ENCODE measurements at places on chromosomes 13 and 19.

- DNase-seq = no peak
Measured at GRCh38 chr19:11179716-11180297, 17.5 kb downstream of the KANK2 start.

- no peak for DNase-seq
Measured at GRCh38 chr19:40503320-40503695, 36.5 kb downstream of the SPTBN4 start.

DNA sequence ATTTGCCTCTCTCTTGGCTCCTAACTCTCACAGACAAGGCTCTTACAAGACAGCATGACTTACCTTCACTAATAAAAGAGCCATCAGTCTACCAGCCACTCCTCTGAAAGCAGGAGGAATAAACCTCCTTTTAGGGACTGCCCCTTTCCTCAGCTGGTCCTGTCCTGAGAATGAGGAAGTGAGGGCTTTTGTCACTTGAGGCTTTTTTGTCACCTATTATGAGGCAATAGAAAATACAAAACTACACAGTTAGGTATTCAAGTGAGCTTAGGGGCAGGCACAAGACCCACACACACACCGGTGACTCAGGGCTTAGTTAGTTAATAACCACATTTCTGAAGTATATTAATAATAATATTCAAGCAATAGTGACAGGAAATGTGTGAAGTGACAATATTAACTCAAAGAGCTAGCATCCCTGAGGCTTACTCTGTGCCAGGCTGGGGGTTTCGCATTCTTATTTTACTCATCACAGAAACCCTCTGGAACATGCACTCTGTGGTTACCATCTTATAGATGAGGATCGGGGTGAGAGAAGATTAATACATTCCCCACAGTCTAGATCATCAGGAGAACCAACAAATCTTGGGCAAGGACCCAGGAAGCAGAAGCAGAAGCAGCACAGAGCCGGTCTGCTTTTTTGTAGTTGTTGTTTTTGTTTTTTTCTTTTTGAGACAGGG is 379.9 kb downstream of the LIG4 start:
- no peak for DNase-seq

- no peak for DNase-seq
Measured at GRCh38 chr13:106275446-106276032, 259.9 kb downstream of the EFNB2 start.

DNA sequence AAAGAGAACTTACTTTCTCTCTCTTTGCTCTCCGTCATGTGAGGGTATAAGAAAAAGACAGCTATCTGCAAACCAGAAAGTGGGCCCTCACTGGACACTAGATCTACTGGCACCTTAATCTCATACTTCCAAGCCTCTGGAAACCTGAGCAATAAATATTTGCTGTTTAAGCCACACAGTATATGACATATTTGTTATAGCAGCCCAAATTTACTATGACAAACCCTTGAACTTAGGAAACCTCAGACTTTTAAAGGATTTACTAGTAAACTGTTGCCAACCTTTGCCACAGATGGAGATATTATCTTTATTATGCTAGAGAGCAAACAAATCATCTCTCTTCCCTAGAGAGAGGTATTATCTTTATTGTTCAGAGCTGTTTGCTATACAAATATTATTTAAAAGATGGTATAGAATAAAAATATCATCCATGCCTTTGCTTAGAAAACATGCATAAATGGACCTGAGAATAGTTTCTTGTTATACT is 1446.1 kb downstream of the SLITRK1 start:
- DNase-seq = no peak

DNA sequence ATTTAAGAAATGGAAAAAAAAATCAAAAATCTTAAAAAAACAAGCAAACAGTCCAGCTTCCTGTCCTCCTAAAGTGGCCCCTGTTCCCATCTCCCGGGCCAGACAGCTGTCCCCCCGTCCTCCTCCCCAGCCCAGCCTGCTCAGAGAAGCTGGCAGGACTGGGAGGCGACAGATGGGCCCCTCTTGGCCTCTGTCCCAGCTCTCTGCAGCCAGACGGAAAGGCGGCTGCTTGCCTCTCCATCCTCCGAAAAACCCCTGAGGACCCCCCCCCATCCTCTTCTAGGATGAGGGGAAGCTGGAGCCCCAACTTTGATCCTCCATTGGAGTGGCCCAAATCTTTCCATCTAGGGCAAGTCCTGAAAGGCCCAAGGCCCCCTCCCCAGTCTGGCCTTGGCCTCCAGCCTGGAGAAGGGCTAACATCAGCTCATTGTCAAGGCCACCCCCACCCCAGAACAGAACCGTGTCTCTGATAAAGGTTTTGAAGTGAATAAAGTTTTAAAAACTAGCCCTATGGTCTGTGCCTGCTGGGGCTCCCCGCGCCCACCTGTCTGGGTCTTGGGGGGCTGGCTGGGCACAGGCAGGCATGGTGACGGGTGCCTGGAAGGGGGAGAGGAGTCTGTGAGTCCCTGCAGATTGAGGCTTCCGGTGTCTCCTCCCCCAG is 3.8 kb downstream of the GADD45GIP1 start:
- DNase-seq = no peak

DNA sequence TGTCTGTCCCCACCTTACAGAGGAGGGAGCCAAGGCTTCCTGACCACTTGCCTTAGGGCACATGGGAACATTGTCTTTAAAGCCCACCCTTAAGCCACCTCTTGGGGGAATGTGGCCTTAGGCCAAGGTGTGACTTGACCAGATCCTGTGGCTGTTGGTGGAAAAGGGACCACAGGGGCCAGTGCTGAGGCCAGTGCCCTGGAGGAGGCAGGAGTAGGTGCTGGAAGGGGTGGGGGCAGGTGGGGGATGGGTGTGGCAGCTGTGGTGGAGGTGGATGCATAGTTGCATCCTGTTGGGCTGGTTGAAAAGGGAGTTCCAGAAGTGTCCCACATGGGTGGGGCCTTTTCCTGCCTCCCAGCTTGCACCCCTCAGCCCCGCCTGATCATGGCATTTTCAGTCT is 44.8 kb downstream of the DNM2 start:
- no peak for DNase-seq

DNA sequence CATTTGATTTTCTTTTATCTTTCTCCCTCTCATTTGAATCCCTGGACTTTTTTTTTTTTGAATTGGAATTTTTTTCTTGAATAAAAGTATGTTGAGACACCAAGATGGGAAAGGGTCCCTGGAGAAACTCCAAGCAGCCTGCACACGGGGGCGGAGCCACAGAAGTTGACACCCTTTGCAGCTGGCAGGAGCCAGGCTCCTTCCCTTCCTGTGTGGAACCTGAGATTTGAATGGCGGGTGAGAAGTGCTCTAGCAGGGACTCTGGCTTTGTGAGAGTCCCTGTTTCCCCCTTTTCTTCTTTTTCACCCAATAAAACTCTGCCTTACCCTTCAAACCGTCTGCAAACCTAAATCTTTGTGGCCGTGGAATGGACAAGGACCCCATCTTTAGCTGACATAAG is 1381.0 kb upstream of the MIR17HG start:
- no peak for DNase-seq

- no peak for DNase-seq
Measured at GRCh38 chr19:15116856-15117255, 9.7 kb downstream of the SYDE1 start.

DNA sequence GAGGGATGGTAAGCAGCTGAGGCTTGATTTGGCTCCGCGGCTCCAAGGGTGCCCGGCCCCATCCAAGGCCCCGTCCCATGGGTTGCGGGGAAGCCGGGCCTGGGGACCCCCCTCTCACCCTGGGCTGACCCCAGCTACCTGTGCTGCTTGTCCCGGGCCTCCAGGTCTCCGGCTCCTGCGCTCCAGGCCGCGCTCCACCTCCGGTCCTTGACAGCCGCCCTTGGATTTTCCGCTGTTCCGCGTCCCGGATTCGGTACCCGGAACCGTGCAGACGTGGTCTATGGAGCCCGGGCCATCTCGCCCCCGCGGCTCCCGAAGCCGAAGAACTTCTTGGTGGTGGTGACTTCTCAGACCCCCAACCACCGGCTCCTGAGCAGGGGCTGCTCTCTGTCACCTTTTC is 48.3 kb upstream of the C1QTNF9B start:
- DNase-seq = no peak

- no peak for DNase-seq
Measured at GRCh38 chr13:30841154-30841553, 64.9 kb upstream of the MEDAG start.

GRCh38 chr19:944171-944567 is 18.3 kb downstream of the ARID3A start:
- DNase-seq = peak; percentile 74

DNA sequence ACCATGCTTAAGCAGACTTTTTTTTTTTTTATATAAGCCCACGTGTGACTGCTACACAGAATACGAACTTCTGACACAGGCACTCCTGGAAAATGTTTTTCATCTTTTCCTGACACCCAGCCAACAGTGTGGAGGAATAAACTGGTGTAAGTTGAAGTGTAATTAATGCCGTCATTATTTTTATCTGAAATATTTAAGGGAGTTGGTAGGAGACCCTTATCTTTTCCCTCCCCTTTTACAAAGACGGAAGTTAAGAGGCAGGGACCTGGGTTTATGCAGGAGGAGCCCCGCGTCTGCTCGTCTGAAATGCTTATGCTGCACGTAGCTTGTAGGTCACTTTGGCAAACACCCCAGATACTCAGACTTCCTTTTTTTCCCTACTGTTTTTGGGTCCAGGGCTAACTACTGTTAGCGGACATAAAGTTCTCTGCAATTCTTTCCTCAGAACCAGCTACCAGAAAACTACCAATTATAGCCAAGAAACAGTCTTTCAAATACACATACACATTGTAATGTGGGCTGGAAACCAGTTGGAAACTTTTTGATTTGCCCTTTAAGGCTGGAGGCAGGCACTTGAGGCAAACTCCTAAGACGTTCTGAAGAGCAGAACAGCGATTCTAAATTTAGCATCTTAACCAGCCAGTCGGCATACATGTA is 50.8 kb downstream of the EFNB2 start:
- peak; percentile 53 for DNase-seq

GRCh38 chr19:33887891-33888290 is 91.2 kb downstream of the KCTD15 start:
- no peak for DNase-seq

DNA sequence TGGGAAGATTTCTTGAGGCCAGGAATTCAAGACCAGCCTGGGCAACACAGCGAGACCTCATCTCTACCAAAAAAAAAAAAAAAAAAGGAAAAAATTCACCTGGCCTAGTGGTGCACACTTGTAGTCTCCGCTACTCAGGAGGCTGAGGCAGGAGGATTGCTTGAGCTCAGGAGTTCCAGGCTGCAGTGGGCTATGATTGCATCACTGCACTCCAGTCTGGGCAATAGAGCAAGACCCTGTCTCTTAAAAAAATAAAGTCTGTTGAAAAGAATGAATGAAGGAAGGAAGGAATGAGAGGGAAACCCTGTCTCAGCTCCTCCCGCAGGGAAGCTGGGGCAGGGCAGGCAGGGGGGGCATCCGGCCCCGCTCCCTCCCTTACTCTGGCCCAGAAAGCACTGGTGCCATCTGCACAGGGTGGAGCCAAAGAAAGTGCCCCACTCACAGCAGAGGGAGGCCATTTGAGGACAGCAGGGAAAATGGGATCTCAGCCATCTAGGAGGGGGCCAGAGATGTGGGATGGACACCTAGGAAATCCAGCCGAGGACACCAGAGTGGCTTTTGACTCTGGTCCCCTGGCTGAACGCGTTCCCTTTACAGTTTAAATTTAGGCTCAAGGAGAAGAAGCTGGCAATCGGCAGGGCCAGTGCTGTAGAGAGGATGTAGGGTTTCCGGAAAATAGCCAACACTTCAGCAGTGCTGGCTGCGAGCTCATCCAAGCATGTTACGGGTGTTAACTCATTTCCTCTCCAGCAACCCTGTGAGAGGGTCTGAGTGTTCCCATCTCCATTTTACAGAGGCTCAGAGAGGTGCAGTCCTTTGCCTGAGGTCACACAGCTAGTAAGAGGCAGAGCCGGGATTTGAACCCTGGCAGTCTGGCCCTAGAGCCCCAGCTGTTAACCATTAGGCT is 3.6 kb upstream of the HPN start:
- peak; percentile 90 for DNase-seq

DNA sequence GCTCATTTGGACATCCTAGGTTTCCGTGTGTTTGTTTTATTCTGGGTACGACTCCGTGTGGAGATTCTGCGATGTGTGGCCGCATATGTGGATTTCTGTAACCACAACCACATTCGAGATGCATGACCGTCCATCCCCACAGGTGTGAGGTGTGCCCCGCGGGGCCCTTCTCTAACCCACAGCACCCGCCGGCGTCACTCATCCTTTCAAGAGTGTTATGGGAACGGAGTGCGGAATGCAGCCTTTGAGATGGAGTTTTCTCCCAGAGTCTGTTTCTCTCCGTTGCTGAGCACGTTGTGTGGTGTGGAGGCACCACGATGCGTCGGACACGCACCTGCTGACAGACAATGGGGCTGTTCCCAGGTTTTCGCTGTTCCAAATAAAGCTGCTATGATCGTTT is 40.0 kb downstream of the C13orf46 start:
- DNase-seq = no peak

DNA sequence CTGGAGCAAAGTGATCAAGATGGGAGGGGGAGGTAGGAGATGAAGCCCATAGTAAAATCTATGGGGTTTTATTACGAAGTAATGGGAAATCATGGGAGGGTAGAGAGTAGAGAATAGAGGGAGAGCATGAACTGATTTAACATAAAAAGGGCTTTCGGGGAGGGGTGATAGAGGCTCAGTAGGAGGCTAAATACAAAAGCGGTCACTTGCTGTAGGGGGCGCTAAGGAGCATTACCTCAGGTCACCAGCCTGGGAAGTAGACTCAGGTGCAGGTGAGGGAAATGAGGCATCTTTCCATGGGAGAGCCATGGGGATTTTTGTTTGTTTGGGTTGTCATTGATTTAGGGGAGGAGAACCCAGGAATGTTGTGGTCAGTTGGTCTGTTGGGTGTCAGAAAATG is 14.1 kb downstream of the KRTDAP start:
- DNase-seq = no peak

DNA sequence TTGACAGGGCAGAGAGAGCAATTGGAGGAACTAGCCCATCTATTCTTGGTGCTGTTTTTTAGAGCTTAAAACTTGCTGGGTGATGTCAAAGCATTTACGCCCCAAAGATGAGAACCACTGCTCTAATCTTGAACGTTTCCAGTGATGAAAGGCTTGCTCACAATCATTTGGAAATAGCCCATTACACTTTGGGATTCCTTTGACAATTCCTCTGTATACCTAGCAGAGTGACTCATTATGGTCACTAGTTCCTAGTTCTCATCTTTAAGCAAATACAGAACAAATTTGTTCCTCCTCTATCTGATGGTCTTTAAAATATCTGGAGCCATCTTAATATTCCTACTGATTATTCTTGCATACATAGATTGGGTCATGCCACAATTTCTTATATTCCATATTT is 112.3 kb downstream of the GPC6 start:
- no peak for DNase-seq

Data from KBM-7 (cell line).